ENCODE measurements at places on chromosomes 1 and 21.

DNA sequence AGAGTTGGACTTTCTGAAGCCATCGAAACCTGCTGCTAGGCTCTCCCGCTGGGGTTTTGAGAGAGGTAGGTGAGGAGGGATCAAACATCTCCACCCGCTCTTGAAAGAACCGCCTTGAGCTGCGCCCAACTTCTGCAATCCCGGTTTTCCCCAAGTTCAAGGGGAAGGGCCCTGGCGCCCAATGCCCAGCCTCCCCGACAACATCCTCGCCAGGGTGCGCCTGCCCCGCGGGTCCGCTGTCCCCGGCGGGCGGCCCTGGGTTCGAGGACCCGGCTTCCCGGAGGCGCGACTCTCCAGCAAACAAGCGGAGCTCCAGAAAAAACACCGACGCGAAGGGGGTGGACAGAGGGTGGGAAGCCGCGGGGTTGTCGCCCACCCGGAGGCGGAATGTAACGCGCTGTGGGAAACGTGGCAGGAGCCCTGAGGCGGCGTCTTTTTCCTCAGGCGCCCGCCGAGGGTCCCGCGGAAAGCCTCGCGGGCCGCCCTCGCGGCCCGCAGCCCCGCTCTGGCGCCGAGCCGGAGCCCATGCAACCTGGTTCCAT is 607 bp downstream of the BTG3 start:
- DNase-seq = no peak

- DNase-seq = no peak
Observed at GRCh38 chr1:223683586-223684487, 18.3 kb upstream of the CAPN8 start.

DNA sequence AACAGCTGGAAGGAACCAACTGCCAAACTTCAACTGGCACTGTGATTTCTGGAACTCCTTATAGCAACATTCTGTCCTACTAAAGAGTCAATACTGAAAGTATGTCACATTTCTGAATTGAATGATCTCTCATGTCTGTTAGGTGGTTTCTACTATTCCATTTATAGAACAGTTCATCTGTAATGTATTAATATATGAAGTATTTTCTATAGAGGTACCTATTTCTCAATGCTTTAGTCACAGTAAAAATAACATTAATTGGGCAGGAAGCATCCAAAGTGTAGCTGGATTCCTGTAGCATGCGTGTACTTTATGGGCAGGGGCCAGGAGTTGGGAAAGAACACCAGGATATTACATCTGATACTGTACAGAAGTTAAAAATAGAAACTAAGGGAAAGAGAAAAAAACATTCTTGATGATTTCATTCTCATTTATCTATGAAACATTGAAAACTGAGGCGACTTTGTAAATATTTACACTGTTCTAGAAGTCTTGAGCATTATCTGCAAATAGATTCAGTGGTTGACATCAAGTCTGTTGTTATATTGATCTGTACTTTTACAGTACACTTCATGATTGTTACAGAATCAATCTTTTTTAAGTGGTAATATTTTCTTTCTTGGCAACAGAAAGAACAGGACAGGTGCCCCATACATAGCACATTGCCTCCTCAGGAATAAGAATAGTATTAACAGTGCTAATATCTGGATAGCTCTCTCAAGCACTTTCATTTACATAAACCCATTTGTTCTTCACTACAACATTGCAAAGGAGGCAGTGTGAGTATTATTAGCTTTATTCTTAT is 6.2 kb upstream of the ZNF281 start:
- no peak for DNase-seq

DNA sequence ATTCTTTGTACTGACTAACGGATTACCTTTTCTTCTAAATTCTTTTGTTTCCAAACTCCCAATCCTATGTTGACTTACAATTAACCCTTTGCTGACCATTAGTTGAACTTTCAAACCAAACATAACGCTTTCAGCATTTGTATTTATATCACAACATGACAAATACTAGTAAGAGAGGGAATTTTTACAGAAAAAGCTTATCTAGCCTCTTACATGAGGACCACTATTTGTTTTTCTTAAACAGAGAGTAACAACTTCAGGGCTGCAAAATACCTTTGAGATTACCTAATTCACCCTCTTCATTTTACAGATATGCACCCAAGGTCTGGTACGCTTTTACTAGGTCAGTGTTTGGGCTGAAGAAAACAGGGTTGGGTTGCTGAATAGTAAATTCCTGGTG is 45.0 kb upstream of the CXADR start:
- no peak for DNase-seq

DNA sequence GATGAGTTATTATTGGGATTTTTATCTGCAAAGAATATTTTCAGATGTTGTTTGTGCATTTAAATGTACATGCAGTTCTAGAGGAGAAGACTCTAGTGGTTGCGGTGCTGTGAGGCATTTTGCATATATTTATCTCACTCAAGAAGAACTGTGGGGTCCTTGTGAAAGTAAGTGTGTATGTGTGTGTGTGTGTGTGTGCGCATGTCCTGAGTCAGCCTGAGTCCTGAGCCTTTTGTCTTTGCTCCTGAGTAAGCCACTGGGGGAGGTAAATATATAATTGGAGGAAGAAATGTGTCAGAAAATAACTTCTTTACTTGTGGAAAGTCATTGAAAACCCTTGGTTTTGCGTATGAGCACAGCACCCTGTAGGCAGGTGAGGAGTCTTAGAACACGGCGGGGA is 55.6 kb upstream of the CD34 start:
- no peak for DNase-seq

DNA sequence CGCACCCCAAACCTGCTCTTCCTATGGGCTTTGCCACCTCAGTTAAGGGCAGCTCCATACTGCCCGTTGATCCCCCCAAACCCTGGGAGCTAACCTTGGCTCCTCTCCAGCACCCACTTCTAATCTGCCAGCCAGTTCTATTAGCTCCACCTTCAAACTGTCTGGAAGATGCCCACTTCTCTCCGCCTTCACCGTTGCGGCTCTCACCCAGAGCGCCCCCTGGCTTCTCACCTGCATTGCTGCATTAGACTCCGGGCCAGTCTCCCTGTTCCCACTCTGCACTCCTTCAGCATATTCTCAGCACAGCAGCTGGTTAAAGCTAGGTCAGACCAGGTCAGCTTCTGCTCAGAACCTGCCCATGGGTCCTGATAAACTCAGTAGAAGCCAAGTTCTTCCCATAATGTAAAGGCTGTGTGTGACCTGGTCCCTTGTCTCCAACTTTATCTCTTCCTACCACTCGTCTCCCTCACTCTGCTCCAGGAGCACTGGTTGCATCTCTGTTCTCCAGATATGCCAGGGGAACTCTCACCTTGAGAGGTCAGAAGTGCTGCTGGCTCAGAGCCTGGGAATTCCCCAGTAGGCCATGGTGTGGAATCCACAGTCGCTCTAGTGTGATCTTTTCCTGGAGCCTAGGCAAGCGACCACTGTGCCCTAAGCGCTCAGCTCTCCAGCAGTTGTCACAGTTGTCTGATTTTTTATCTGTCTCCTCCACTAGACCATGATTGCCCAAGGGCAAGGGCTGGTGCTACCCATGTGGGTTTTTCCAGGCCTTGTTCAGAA is 150.3 kb downstream of the HMGB4 start:
- DNase-seq = no peak

GRCh38 chr1:245060684-245061374 is 94.0 kb upstream of the KIF26B start:
- DNase-seq = no peak

- DNase-seq = no peak
Observed at GRCh38 chr1:226739696-226740065, 599 bp upstream of the ITPKB start.

DNA sequence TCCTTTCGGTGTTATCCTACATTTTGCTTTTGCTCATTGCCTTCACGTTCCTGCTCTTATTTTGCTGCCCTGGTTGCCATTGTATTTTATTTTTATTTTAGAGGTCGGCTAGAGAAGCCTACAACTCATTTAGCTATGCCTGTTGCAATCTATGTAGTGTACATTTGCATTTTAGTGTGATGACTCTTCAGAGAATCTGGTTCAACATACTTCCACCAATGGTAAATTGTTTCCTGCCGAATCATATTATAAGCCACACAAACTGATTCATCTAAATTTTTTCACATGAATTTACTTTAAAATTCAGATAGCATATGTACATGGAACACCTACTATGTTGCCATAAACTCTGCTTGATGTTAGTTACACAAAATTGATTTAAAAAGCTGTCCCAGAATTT is 1596.9 kb downstream of the PLA2G4A start:
- no peak for DNase-seq

DNA sequence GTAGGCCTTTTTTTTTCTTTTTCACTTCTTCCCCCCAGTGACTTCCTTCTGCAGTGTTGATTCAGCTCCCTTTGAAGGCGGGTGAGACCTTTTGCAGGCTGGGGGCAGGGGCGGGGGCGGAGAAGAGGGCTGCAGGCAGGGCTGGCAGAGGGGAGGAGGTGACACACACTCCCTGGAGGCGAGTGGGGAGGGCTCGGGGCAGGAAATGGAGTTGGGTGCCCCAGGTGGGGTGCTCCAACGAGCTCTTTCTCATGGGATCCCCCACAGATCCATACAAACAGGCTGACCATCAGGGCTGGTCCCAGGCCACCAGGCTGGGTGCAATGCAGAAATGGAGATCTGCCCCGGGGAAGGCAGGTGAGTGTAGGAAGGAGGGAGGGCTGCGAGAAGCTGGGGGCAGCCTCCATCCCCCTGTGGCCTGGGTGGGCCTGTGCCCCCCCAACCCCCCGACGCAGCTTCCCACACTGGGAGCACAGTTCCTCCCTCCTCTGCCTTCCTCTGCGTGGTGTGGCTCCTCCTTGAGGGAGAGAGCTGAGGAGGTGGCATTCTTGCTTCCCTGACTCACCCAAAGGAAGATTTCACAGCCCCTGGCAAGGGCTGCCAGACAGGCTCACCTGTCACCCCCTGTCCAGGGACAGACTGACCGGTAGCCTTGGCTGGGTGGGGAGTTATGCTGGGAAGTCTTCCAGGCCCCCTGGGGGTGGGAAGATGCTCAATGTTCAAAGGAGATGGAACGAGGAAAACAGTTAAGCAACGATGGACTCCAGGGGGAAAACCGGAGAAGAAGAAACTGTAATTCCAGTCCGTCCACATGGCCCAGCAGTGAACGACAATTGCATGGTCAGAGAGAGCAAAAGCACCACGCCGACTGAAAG is 7.1 kb upstream of the ITGB2 start:
- no peak for DNase-seq

DNA sequence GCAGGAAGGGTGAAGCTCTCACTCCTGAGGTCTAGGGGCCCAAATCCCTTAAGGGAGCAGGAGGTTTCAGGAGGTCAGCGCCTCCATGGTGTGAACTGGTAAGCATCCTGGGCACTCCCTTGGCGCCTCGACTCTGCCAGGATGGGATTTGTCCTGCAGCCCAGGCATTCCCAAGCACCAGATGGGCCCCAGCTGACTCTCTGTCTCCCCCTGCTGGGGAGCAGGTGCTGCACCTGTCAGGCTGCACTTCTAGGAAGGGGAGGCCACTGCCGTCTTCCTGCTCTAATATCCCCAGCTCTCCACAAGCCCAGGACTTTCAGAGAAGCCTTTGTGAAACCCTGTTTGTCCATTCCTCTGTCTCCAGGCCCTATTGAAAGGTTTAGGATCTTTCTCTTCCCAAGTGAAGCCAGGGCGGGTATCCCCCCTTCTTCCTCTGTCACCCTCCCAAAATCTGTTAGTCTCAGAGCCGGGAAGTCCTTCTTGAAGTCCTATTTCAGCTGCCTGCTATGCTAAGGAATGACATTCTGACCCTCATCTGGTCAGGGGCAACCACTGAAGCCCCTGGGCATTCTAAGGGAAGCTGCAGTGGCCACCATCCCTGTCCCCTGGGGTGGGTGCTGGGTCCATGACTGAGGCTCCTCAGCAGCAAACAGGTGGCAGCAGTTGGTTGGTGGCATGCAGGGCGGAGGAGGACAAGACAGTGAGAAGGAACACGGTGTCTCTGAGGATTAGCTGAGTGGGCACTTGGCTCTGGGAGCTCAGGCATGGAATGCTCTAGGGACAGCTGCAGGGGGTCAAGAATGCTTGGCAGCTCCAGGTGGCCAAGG is 3.2 kb downstream of the MYBPH start:
- DNase-seq = no peak

DNA sequence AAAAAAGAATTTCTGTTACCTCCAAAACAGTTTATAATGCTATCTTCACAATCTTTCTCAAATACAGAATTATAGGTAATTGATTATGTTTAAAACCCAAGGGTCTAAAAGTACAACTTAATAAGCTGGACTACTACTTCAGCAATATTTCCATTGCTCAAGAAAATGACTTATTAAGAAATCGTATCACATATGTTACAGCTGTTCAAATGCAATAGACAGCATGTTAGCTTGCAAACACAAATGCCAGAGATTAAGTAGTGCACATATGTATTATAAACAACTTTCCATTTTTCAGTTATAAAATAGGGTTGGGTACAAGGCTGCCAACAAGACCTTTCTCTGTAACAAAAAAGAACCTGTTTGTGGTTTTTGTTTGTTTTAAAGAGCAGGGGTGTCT is 211.0 kb upstream of the DMRTA2 start:
- DNase-seq = no peak

DNA sequence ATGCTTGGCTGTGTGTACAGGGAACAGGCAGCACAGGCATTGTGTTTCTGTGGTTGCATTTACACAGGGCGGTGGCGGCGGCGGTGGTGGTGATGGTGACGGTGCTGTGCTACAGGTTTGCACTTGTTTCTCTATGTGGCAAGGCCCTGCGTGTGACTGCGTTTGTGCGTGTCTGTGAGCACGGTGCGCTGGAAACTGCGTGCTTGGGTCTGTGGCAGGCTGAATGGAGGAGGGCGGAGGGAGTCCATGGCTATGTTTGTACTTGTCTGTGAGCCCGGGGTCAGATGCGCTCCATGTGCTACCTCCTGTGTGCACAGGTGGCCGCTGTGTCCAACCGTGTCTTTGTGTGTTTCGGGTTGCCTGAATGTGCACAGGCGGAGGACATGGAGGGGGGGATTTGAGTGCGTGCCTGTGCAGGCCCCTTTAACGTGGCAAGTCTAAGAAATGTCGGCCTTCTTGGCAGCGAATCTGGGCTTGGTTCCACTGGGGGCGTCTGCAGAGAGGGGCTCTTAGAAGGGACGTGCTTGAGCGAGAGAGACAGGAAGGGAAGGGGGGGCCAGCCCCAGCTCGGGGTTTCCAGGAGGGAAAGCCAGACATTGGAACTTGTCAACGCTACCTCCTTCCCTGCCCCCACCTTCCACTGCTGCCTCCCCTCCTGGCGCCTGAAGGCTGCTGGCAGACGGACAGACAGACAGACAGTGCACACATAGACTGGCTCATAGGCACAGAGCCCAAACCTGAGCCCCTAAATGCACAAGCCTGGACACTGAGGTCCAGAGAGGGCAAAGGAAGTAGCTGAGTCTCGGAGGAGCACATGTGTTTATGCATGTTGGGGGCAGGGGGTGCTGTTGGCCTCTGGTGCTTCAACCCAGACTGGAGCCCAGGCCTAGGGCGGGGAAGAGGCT is 32.7 kb upstream of the WASF2 start:
- no peak for DNase-seq
